ENCODE measurements at places on chromosomes 1 and 21. TPM values are rescaled to one million over a fixed set of nuclear protein-coding genes. Genes with fewer than 3 reads are reported as not detected.

DNA sequence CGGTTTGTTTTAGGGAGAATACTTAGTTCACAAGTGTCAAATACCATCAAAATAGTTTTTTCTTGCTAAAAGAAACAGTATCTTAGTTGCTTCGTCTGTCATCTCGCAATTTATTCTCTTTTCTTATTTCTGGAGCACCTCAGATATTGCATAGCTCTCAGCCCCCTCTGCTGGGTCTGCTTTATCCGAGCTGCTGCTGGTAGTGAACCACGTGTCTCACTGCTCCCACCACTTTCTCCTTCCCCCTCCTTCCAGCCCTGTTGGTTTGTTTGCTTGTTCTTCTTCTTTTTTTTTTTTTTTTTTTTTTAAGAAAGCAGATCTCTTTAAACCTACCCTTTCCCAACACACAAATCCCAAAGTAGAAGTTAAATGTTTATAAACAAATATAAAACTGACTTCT, 170.8 kb downstream of the EDEM3 start:
- no peak for DNase-seq

GRCh38 chr1:66553846-66554245, 19.9 kb downstream of the SGIP1 start:
- DNase-seq = no peak

- DNase-seq = no peak
These were observed 2.5 kb downstream of the INKA2 start for GRCh38 chr1:111736548-111737215.

DNA sequence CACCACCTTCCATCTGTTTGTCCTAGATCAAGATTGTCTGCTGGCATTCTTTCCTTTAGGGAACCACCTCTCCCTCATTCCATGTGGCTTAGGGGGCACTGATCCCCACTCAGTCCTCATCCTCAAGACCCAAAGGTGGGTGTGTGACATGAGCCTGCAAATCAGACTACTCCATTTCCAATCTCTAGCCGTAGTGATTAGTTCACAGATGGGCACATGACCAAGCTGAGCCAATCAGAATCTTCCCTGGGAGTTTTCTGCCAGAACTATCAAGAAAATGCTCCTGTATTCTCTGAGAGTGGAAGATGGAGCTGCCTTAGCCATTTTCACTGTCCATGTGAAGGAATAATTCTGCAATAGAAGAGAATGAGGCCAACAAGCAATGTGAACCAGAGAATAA, 19.3 kb upstream of the PTPRF start:
- no peak for DNase-seq

- no peak for DNase-seq
These were observed 1153.5 kb upstream of the TMPRSS15 start for GRCh38 chr21:19557046-19557445.

- no peak for DNase-seq
These were observed 4.3 kb upstream of the FGGY start for GRCh38 chr1:59292562-59292961.

DNA sequence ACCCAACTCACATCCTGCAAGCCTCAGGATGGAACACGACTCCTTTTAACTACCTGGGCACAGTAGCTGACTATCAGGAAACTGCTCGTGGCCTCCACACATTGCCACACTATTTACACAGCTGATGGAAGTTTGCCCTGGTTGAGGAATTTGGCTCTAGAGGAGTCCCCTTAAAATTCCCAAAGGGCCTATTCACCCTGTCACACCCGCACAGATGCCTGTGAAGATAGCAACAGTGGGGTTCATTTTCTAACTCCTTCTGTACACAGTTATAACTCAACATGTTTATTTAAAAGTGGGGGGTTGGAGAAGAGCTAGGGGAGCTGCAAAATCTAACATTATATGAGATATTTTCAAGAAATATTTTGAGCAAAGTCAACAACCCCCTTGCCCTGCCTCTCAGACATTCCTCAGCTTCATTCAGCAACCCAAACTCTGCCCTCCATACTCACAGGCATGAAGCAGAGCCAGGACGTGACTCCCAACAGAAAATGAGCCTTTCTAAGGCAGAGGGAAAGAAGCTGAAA, 35.8 kb upstream of the CCN1 start:
- DNase-seq = no peak

- DNase-seq = no peak
These were observed 62.9 kb downstream of the ZSCAN20 start for GRCh38 chr1:33535334-33535733.

Gene WDR64
- total RNA-seq = 0.22 TPM

DNA sequence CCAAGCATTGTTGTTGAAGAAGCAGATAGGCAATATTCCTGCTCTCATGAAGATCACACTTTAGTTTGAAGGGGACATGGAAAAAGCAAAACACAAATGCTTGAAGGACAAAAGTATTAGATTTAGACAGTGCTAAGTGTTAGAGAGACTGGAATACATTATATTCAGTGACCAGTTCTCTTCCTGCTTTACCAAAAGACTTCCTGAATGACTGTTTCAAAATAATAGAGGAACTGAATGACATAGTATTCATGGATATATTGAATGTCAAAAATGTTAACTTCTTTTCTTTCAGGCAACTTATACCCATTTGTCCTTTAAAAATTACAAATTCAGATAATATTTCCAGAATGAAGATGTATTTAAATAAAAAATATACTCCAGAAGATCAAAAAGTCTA, 178.0 kb upstream of the IVNS1ABP start:
- no peak for DNase-seq

Gene TBX15
- not detected for total RNA-seq

GRCh38 chr1:246959944-246960693, 28.4 kb upstream of the AHCTF1 start:
- no peak for DNase-seq

Gene SYPL2
- total RNA-seq = not detected

DNA sequence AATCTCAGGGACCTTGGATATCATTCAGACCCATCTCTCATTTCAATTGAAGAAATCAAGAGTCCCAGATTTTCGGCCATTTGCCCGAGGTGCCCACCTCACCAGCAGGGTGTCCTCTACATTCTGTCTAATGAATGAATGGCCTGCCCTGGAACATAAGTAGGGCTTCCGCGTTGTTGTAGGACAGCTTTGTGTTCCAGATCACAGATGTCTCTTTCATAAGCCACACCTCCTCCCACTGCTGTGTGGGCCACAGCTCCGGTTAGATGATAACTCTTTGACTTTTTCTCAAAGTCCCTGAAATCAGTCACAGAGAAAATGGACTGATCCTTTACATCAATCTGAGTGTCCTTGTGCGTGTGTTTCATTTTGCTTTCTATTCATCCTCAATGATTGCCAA, 144.4 kb downstream of the RGS7 start:
- no peak for DNase-seq

Gene KIF21B
- 107 TPM for total RNA-seq

GRCh38 chr21:16424331-16424751, 694.6 kb downstream of the USP25 start:
- DNase-seq = no peak

DNA sequence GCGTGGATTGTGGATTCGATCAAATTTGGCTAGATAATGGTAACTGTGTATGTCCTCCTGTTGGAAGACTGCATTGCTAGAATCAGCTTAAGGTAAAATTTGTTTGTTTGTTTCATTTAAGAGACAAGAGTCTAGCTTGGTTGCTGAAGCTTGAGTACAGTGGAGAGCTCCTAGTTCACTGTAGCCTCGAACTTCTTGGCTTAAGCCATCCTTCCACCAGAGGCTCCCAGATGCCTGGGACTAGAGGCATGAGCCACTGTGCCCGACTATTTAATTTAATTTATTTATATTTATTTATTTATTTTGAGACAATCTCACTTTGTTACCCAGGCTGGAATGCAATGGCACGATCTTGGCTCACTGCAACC, 1.5 kb downstream of the PHACTR4 start:
- no peak for DNase-seq

GRCh38 chr21:44303490-44303981, 3.7 kb downstream of the PFKL start:
- DNase-seq = peak; percentile 30

GRCh38 chr1:182869241-182869666, 30.1 kb downstream of the DHX9 start:
- DNase-seq = no peak

DNA sequence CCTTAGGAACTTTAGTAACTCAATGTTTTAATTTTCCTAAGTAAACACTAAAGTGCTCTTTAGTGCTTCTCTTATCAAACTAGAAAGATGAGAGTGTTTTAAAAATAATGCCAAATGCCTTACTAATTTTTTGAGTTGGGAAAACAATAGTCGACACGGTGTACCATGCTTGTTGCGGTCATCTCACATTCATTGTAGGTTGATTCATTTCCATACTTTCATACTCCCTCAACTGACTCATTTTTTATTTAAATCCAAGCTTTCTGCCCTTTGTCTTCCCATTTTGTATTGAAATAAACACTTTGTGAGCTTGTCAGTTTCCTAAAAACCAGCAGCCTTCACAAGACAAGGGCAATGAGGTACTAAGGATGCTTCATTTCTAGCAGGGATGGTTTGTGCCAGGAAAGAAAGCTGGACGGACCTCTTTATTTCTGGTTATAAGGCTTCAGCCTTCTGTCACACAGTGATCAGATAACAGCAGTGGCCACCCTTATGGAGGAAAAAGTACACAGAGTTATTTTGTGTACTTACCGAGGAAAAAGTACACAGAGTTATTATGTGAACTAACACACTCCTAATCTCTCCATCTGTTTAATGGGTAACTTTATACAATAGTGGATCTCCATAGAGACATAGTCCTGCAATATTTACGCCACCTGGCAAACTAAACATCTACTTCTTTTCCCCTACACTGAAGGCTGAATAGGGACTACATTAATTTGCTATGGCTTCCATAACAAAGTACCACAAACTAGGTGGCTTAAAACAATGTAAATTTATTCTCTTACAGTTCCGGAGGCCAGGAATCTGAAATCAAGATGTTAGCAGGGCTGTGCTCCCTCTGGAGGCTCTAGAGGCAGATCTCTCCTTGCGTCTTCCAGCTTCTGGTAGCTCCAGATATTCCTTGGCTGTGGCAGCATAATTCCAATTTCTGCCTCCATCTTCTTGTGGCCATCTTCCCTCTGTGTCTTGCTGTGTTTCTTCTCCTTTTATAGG, 13.0 kb upstream of the CCDC190 start:
- no peak for DNase-seq

GRCh38 chr1:224175617-224176016, 7.4 kb upstream of the DEGS1 start:
- DNase-seq = no peak

Gene LMOD1
- total RNA-seq = not detected

Measured in activated CD4-positive, alpha-beta T cell treated with anti-CD3 and anti-CD28 coated beads, Interleukin-2, amount 10 ng/mL, durations not matched to agents 7 days and 5 days (primary cell).